GM12891 (cell line): ENCODE measurements at places on chromosomes 7 and 10.

DNA sequence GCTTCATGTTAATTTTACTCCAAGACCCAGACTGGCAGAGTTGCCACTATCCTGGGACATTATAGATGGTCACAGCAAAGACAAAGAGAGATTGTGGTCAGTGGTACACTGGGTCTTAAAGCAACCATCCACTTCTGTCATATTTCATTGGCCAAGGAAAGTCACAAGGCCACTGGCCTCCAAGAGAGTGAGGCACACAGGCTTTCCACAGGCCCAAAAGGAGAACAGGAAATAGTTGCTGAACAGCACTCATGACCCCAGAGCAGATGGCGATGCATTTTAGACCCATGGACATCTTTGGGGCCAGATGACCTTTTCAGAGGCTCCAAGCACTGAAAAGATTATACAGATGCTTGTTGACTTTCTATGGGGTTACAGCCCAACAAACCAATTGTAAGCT is 97.4 kb downstream of the ARID5B start:
- no peak for DNase-seq

- no peak for DNase-seq
These were observed 28.8 kb downstream of the TSPAN15 start for GRCh38 chr10:69480068-69480412.

- DNase-seq = no peak
These were observed 165.3 kb downstream of the PAXIP1 start for GRCh38 chr7:154837622-154838021.

DNA sequence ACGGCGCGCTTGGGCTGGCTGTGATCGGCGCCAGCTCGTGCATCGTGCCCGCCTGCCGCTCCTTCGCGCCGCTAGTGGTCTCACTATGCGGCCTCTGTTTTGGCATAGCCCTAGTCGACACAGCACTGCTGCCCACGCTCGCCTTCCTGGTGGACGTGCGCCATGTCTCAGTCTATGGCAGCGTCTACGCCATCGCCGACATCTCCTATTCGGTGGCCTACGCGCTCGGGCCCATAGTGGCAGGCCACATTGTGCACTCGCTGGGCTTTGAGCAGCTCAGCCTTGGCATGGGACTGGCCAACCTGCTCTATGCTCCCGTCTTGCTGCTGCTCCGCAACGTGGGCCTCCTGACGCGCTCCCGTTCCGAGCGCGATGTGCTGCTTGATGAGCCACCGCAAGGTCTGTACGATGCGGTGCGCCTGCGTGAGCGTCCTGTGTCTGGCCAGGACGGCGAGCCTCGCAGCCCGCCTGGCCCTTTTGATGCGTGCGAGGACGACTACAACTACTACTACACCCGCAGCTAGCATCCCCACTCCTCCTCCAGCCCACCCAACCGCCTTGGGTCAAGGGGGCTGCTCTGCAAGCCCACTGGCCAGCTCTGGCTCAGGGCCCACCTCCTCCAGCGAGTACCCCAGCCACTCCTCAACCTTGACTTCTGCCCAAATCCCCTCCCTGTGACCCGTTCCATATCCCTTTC is 1.9 kb downstream of the SLC18A3 start:
- no peak for DNase-seq

DNA sequence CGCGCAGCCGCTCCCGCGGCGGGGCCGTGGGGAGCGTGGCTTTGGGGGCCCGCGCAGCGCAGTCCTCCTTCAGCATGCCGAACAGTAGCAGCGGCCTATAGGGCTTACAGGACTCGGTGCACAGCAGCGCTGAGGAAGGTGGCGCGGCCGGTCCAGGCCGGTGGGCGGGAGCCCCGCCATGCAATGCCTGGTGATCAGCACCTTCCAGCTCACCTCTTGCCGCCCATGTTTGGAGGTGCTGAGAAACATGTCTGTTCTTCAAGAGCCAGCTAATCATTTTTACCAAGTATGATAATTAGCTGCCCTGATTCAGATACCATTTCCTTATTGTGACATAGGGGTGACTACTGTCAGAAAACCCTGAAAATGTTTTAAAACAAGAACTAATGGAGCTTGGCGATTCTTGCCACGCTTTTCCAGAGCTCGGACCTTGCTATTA is 33.5 kb upstream of the SFTPD start:
- no peak for DNase-seq

GRCh38 chr10:66639371-66639770 is 286.5 kb upstream of the LRRTM3 start:
- DNase-seq = no peak
